ENCODE measurements at places on chromosomes 3 and 15.

GRCh38 chr3:128094295-128095151, 29.1 kb downstream of the RUVBL1 start:
- no peak for DNase-seq

- DNase-seq, result no peak
Observed at GRCh38 chr3:195253923-195254432, 17.0 kb downstream of the XXYLT1 start.

GRCh38 chr3:41329881-41330280, 130.6 kb downstream of the CTNNB1 start:
- DNase-seq, result no peak

- no peak for DNase-seq
Observed at GRCh38 chr15:49693498-49693897, 72.7 kb downstream of the DTWD1 start.

GRCh38 chr15:26521691-26522198, 251.1 kb downstream of the GABRB3 start:
- no peak for DNase-seq

DNA sequence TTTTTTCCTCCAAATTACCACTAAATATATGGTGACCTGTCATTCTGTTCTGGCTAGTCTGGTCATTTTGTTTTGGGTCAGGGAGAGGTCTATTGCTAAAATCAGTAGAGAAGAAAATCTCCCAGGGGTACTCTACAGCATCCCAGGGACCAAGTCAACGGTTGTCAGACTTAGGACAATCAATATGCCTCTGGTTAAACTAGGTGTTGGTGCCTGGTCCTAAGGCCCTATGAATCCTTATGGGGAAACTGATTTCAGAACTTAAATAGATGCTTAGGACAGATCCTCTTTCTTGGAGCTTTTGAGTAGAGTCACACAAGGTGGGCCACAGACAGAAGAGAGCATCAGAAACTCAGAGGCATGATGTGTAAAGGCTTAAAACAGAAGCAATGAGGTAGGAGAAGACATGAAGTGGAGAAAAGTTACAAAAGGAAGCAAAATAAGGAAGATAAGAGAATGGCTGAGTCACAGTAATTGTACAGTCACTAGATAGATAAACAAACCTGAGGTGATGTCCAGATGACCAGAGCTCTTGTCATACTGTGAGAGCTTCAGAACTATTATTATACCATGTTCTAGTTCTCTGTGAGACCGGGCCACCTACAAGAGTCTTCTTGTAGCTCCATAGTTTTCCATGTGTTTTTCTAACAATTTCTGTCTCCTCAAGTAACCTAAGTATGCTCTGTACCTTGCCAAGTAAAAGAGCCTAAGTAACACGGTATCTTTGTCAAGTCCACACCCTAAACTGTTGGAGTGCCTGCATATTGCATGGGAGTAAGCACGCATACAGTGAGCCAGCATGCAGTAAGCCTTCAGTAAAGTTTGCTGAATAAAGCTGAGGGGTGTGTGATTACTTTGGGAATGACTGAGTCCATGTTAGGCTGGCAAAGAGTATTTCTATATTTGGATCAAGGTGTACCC, 44.6 kb upstream of the LEKR1 start:
- DNase-seq, result no peak

- no peak for DNase-seq
Observed at GRCh38 chr3:159322322-159322939, 520.6 kb downstream of the MFSD1 start.

DNA sequence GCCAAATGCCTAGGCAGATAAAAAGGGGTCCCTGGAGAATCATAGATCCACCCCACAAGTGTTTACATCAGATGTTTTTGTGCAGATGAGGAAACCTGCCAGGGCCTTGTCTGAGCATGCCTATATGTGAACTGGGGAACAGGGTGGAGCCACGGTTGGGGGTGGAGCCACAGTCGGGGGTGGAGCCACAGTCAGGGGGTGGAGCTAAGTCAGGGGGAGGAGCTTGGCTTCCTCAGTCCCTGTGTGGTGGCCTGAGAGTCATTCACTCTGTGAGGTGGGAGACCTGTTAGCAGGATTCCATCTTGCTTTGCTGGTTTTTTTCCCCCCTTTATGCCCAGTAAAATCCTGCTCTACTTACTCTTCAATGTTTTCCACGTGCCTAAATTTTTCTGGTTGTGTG, 57.8 kb upstream of the TGFBR2 start:
- DNase-seq, result no peak

GRCh38 chr3:38587548-38588131, 61.8 kb downstream of the SCN5A start:
- peak; percentile 23 for DNase-seq

GRCh38 chr3:133361435-133361834, 38.4 kb upstream of the BFSP2 start:
- no peak for DNase-seq

- DNase-seq, result no peak
Observed at GRCh38 chr3:52495777-52496602, 852 bp downstream of the STAB1 start.

DNA sequence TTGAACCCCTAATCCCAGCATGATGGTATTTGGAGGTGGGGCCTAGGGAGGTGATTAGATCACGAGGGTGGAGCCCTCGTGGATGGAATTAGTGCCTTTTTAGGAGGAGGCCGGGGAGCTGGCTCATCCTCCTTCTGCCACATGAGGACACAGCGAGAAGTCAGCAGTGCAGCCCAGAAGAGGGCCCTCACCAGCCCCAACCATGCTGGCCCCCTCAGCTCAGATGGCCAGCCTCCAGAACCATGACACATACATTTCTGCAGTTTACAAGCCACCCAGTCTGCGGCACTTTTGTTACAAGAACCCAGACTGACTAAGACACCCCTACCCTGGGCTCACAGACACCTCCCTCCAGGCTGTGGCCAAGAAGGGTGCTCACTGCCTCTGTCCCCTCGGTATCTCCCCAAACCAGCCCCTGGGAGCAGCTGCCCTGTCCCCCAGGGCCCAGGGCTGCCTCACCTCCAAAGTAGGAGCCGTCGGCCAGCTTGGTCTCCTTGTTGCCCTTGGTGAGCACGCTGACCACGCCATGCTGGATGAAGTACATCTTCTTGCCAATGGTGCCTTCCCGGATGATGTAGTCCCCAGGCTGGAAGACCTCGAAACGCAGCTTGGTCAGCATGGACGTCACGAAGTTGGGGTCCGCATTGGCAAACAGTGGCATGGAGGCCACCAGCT, 44.1 kb downstream of the HCN4 start:
- peak; percentile 15 for DNase-seq

DNA sequence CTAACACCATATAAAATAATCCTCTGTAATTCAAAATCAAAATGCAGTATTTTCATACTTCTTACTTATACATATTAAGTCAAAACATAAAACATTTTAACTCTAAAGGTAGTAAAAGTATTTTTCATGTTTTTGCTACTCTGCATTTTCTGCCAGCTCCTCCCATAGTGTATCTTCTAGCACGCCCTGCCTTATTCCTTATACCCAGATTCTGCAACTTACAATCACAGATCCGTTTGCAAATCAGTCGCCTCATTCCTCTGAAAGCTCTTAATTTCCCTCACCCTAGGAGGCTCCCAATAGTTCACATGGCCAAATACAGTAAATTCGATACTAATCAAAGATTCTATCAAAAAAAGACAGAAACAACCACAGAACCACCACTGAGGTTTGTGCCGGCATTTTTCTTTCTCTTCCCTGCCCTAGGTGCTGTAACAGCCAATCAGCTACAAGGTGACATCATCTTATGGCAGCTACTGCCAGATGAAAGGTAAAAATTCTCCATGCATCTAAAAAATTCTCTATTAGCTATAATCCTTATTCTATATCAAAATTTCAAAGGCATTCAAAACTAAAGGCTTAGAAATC, 72.9 kb downstream of the CLASP2 start:
- no peak for DNase-seq

- no peak for DNase-seq
Observed at GRCh38 chr15:86157606-86158293, 78.1 kb downstream of the AGBL1 start.

GRCh38 chr15:35691891-35692867, 146.2 kb upstream of the DPH6 start:
- DNase-seq, result no peak

DNA sequence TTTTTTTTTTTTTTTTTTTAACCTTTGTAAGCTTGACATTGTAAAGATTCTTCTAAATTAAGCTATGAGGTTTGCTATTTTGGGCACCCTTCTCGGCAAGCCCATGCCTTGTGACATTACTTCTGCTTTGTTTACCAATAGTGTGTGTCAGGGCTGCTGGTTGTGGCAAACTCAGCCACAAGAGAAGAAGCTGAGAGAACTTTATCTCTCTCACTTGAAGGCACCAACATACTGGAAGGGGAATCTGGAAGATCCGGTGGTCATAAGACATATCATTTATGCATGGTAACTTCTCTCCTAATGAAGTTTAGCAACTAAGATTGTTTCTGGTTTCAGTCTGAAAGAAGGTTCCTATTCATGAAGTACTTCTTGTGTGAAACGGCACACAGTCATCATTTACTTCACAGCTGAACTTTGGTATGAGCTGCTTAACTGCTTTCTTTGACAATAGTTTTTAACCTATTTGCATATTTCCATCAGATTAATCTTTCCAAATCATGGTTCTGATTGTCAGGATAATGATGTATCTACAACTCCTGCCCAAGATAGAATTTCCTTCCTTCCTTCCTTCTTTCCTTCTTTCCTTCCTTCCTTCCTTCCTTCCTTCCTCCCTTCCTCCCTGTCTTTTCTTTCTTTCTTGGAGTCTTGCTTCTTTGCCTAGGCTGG, 189.3 kb downstream of the NFKBIZ start:
- no peak for DNase-seq

DNA sequence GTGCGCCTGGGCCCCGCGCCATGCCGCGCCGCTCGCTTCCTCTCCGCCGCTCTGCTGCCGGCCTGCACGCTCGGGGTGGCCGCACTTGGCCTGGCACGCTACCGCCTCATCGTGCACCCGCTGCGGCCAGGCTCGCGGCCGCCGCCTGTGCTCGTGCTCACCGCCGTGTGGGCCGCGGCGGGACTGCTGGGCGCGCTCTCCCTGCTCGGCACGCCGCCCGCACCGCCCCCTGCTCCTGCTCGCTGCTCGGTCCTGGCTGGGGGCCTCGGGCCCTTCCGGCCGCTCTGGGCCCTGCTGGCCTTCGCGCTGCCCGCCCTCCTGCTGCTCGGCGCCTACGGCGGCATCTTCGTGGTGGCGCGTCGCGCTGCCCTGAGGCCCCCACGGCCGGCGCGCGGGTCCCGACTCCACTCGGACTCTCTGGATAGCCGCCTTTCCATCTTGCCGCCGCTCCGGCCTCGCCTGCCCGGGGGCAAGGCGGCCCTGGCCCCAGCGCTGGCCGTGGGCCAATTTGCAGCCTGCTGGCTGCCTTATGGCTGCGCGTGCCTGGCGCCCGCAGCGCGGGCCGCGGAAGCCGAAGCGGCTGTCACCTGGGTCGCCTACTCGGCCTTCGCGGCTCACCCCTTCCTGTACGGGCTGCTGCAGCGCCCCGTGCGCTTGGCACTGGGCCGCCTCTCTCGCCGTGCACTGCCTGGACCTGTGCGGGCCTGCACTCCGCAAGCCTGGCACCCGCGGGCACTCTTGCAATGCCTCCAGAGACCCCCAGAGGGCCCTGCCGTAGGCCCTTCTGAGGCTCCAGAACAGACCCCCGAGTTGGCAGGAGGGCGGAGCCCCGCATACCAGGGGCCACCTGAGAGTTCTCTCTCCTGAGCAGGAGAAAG, 951 bp downstream of the GPR62 start:
- peak; percentile 61 for DNase-seq

- peak; percentile 71 for DNase-seq
Observed at GRCh38 chr15:38563723-38564519, 693 bp downstream of the RASGRP1 start.

DNA sequence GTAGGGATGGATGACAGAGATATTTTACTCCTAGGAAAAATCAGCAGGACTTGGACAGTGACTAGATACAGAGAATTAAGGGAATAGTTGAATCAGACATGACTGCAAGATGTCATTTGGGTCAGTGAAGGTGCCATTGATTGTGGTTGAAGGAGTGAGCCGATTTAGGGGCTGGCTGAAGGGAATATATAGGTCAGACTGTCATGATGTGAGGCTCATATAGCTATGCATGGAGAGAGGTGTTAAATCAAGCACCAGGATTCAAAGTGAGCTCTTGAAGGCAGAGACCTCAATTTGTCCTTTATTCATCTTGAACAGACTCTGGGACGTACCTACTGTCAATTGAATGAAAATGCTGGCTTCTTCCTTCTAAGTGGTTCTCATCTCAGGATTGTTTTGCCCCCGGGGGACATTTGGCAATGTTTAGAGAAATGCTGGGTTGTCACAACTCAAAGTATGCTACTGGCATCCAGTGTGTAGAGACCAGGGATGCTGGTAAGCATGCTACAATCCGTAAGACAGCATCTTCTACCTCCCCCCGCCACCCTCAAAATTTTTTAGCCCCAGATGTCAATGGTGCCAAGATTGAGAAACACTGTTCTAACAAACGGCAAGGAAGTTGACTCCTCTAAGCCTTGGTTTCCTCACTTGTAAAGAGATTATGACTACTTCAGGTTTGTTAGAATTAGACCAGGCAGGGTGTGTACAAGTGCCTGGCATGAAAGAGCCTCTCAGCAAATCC, 7.8 kb downstream of the ATP2C1 start:
- no peak for DNase-seq

DNA sequence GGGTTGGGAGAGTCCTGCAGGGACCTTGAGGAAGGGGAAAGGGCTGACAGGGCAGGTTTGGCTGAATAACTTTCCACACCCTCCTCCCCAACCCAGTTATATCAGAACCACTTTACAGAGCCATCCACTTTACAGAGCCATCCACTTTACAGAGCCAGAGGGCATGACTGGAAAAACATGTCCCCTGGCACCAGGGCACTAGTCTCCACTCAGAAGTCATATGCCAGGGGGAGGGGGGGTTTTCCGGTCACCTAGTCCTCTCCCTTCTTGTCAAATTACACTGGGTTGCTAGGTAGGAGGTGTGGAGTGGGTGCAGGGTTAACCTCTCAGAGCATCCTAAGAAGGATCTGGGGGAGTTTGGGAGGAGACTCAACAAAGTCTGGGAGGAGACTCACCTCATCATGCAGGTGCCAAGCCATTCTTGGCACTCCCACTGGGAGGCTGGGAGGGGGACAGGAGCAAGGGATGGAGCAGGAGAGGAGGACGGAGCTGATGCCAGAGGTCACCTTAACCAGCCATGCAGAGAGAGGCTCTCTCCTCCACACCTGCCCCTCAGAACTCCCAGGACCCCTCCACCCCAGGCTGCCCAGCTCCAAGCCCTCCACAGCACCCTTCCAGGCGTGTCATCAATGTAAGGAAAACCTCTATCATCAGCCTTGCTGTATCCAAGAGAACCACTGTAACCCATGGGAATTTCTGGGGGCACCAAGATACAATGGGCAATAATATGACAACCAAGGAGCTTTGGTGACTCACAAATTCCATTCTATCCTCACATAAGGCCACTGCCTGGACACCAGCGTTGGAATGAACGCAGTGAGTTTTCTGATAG, 1.7 kb downstream of the LRRC2 start:
- DNase-seq, result no peak

GRCh38 chr3:9388562-9389272, 8.7 kb upstream of the SETD5 start:
- no peak for DNase-seq

- DNase-seq, result no peak
Observed at GRCh38 chr3:99866261-99866761, 48.6 kb downstream of the CMSS1 start.

- DNase-seq, result peak; percentile 97
Observed at GRCh38 chr15:84716036-84716732, at the start of gene SEC11A. Gene SEC11A (minus strand): TSS chr15:84716139. CDS start chr15:84716075, 64 bp downstream.

- no peak for DNase-seq
Observed at GRCh38 chr3:191263850-191264249, 64.8 kb downstream of the OSTN start.

GRCh38 chr3:149480326-149481017, 6.0 kb downstream of the TM4SF4 start:
- DNase-seq, result peak; percentile 81

All from femur (tissue), 1 donor.